T-helper 2 cell (primary cell): ENCODE measurements at places on chromosomes 7 and 10.

DNA sequence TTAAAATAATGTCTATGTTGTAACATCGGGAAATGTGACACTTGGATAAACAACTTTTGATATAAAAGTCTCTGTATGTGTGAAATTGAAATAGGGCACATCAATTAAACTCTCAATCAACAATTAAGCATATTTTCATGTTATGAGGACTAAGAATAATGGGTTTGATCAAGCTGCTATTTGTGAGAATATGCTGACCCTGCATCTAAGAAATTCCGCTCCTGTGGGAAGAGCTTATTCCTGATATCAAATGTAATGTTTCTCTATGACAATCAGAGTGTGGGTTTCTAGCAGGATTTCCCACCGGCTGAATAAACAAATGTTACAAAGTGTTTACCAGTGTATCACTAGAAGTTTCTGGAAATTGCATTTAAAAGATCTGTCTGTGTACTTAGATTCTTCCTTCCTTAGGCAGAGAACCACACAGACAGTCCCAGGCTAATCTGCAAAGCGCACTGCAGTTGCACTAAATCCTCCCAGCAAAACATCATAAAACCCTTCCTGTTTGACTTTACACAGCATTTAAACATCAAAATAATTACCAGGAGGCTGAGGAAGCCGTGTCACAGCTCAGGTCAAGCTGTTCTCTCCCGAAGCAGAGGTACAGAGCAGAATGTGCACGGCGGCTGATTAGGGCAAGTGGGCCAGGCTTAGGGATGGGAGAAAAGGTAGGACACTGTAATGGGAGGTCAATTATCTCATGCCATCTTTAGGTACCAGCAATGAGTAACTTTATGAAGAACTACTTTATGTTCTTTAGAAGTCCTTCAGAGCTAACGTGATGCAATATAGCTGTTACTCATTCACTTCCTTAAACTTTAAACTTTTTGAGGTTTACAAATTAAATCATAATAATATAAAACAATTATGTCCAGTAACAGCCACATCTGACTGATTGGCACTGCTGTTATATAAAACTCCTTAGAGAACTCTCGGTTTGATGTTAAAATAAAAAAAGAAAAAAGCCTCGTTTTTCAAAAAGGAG lies 109.1 kb upstream of the CTTNBP2 start:
- DNase-seq: no peak

DNA sequence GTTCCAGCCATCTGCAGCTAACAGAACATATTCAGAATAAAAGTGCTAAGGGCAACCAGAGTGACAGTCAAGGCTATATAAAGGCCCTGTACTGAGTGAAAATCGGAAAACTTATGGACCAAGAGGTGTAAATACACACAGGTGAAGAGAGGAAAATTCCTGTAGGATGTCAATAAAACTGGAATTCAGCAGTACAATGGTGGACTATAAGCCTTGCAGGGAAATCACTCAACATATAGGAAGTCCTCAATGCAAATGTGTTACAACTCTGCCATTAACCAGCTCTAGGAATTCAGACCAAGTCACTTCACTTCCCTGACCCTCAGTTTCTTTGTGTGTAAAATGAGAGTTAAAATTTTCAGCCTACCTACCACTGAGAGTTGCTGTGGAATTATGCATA lies 7.7 kb downstream of the USP6NL start:
- no peak for DNase-seq

- no peak for DNase-seq
Observed at GRCh38 chr10:102602272-102603045, 41.8 kb upstream of the TRIM8 start.

GRCh38 chr7:123755338-123755737 lies 6.5 kb upstream of the WASL start:
- no peak for DNase-seq

GRCh38 chr7:10889266-10889898 lies 84.3 kb upstream of the PHF14 start:
- DNase-seq: no peak

DNA sequence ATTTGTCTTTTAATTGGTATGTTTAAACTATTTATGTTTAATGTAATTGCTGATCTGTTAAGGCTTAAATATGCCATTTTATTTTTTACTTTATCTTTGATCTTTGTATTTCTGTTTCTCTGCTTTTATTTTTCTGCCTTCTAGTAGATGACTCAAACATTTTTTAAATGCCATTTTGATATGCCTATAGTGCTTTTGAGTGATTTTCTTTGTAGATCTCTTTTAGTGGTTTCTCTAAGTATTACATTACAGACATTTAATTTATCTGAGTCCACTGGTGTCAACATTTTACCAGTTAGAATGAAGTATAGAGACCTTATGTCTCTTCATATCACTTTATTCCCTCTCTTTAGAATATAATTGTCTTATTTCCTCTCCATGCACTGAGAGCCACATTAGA lies 32.7 kb downstream of the IL6 start:
- DNase-seq: no peak

- no peak for DNase-seq
Observed at GRCh38 chr7:75055155-75055554, 18.4 kb downstream of the RCC1L start.

DNA sequence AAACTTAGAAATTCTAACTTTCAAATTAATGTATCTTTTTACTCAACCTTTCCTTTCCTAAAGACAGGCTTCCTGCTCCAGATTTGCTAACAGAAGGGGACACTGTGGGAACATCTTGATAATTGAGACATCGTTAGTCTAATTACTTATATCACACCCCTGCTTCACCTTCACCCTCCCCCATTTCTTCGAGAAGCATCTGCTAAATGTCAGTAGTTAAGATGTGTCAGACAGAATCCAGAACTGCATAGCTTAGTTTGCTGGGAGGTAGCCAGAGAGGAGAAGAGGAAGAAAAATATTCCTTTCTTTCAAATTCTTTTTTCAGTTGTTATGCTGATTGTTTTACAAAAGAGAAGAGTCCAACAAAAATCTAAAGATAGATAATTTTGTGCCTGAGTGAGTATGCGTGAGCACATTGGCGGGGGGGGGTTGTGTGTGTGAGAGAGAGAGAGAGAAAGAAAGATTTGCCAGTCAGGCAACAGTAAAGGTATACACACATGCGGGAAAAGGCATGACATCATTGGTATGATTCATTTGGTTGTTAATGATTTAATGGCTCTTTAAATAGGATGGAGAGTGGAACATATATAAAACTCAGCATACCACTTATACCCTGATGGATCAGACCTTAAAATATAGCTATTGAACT lies 192.4 kb downstream of the PTN start:
- DNase-seq: no peak

DNA sequence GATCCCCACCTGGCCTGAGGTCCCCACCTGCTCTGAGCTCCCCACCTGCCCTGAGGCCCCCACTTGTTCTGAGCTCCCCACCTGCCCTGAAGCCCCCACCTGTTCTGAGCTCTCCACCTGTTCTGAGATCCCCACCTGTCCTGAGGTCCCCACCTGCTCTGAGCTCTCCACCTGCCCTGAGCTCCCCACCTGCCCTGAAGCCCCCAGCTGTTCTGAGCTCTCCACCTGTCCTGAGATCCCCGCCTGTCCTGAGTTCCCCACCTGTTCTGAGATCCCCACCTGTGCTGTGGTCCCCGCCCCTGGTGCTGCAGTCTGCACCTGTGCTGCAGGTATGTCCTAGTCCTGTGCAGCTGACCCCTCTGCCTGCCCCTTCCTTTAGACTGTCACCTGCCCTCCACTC lies 561.6 kb downstream of the TCERG1L start:
- no peak for DNase-seq

DNA sequence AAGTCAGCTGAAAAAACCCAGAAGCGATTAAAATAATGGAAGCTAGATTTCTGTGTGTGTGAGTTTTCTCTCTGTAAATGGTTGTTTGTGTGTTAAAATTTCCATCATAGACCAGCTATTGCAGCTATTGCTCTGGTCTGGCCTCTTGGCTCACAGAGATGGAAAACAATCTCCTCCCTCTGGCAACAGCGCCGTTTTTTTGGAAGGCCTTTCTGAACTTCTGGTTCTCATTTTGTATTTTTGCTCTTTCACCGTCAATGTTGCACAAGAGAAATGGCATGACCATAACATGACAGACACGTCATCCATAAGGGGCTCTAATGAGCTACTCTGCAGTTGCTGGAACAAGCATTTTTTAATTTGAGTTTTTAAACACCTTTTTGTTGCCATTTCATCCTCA lies 91.0 kb downstream of the CUBN start:
- DNase-seq: no peak

GRCh38 chr10:132457328-132458070 lies 60.5 kb downstream of the PWWP2B start:
- no peak for DNase-seq

DNA sequence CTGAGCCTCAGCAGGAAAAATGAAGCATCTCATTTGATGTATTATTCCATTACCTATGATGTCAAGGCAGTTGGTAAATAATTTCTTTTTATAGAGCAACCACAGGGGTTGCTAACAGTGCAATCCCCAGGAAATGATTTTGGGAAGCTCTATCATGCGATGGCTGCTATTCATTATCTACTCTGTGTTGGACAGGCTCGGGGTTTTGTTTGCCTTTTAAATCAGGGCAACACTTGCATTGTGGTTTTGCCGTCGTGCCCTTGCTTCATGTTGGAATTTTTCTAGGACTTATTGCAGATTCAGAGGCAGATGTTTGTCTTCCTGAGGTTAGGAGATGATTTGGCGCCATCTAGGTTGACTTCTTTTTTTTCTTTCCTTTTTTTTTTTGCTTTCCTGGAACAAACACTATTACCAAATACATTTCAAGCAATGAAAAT lies 128.4 kb downstream of the BICC1 start:
- DNase-seq: no peak

DNA sequence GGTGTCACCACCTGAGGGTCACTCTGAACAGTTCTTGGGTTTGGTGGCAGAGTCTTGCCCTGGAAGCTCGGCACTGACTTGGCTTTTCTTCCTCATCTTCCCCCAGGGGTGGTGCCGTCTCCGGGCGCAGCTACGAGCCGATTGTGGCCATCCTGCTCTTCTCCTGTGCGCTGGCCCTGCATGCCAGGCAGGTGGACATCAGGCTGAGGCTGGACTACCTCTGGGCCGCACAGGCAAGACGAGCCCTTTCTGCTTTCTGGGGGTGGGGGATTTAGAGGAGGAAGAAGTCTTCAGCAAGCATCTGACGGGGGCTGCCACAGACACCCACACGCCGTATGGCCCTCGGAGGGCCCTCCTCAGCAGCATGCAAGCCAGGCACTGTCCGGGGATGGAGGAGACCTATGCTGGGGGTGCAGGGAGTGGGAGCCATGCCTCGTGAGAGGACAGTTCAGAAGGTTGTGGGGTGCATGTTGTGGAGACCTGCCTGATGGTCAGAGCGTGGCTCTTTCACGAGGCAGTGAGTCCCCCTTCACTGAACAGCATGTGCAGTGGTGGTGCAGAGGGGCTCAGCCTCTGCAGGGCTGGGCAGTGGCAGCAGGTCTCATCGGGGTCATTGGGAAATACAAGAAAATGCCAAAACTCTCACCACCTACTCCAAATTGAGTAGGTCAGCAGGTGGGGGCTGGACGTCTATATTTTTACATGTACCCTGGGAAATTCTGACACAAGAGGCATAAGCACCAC lies 112.4 kb downstream of the ADCY1 start:
- DNase-seq: no peak

GRCh38 chr10:43264344-43264964 lies 2.4 kb downstream of the RASGEF1A start:
- no peak for DNase-seq

GRCh38 chr10:96082153-96082552 lies 38.8 kb downstream of the CCNJ start:
- no peak for DNase-seq

DNA sequence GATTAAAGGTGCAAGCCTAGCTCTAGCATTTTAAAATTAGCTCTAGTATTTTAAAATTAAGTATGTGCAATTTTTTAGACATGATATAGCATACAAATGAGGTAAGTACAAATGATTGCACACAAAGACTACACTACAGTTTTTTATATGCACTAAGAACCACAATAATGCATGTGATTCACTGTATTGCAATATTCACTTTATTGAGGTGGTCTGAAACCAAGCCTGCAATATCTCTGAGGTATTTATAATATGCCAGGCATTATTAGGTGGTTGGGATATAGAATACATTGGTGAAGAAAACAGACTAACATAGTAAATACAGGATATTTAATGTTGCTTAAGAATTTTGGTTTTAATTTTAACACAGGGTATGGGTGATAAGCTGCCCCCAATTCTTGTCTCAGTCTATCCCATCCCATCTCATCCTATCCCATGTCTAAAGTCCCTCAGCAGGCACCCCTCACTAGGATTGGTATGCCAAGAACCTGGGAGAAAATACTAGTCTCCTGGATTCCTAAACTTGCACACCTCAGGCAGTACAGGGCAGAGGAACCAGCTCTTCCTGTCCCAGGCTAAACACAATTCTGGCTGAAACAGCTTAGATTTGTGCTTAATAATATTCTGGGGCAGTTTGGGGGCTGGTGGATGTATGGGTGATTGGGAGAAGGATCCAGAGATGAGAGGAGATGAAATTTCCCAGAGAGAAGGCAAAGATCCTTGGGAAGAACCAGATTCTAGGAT lies 90.4 kb downstream of the HIPK2 start:
- DNase-seq: no peak

GRCh38 chr10:19209319-19209718 lies 160.7 kb downstream of the MALRD1 start:
- no peak for DNase-seq

GRCh38 chr7:104878577-104878976 lies 135.4 kb upstream of the KMT2E start:
- no peak for DNase-seq

DNA sequence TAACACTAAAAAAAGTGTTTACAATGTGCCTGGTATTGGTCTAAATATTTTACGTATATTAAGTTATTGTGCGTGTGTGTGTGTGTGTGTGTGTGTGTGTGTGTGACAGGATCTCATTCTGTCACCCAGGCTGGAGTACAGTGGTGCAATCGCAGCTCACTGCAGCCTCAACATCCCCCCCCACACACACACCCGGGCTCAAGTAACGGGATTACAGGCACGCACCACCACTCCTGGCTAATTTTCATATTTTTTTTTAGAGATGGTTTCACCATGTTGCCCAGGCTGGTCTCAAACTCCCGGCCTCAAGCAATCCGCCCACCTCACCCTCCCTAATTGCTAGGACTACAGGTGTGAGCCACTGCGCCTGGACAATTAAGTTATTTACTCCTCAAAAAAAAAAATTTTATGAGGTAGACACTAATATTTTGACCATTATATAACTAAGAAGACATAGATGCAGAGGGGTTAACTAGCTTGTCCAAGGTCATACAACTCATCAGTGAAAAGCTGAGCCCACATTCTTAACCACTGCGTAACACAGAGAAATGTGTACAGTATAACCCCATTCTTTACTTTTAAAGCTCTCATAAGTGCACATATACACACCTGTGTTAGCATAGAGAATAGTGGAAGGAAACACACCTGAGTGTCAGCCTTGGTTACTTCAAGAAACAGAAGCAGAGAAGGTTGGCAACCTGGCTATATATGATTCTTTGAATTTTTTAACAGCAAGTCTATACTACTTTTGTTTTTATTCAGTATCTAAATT lies 35.0 kb downstream of the DNAJC12 start:
- DNase-seq: no peak

GRCh38 chr10:32337350-32337749 lies 9.6 kb downstream of the EPC1 start:
- no peak for DNase-seq

GRCh38 chr10:7046615-7047014 lies 364.2 kb downstream of the SFMBT2 start:
- no peak for DNase-seq

- DNase-seq: no peak
Observed at GRCh38 chr10:5871596-5871995, 18.1 kb downstream of the ANKRD16 start.
